T-helper 17 cell (primary cell): ENCODE measurements at places on chromosomes 16 and 17.

DNA sequence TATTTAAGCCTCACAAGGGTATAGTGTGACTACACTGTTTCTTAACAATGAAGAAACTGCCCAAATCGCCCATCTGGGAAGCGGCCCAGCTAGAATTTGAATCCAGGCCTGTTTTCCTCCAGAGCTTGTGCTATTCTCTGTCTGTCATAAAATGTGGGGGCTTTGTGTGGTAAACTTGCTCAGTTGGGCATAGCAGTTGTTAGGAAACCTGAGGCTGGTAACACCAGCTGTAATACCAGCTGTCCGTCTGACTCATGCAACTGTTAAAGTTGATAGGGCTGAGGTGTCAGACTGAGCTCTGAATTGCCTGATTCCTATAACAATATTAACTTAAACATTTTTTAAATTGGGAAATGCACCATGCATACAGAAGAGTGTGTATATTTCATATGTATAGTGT, 9.3 kb downstream of the NOD2 start:
- DNase-seq = no peak

DNA sequence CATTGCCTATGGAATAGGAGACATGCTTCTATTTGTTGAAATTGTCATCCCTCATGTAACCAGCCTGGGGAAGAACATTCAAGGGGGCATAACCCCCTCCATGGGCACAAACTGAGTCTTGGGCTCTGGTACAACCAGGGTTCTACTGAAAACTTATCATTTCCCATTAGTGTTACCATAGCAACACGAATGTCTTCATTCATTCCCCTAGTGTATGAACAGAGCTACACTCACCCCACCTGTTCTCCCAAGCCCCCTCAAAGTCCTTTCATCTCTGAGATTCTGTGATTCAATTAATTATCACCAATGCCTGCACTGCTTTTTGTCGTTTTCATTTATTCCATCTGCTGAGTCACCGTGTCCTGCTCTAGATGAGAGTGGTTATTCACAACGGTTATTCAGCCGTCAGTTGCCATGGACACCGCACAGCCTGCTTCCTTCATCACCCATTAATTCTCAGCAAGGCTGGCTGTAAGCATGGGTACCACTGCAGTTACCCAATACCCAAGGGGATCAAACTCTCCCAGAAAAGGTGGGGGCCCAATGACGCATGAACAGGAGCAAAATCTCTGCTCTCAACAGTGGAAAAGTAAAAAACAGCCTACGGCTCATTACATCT, 1.6 kb upstream of the GAST start:
- DNase-seq = no peak

GRCh38 chr16:21260870-21261791, 17.0 kb downstream of the CRYM start:
- DNase-seq = no peak

GRCh38 chr16:21222495-21223337, 10.8 kb upstream of the ANKS4B start:
- DNase-seq = no peak

GRCh38 chr16:56880176-56880575, 15.2 kb downstream of the SLC12A3 start:
- DNase-seq = no peak

GRCh38 chr16:77948835-77949234, 73.5 kb upstream of the CLEC3A start:
- DNase-seq = no peak

DNA sequence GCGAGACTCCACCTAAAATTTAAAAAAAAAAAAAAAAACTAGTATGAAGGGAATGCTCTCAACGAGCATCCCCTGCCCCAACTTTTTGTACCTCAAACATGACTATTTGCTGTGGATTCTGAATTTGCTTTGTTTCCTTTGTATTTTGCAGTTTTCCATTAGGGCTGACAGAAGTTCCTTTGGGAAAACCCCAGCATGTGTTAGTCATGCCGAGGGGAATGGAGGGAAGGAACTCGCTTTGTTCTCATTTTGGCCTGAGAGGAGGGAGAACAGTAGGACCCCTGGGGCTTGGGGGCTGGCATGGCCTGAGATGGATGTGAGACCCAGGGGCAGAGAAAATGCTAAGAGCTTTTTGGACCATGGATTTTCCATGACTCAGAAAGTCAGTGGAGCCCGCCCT, 20.5 kb downstream of the KRT9 start:
- no peak for DNase-seq

DNA sequence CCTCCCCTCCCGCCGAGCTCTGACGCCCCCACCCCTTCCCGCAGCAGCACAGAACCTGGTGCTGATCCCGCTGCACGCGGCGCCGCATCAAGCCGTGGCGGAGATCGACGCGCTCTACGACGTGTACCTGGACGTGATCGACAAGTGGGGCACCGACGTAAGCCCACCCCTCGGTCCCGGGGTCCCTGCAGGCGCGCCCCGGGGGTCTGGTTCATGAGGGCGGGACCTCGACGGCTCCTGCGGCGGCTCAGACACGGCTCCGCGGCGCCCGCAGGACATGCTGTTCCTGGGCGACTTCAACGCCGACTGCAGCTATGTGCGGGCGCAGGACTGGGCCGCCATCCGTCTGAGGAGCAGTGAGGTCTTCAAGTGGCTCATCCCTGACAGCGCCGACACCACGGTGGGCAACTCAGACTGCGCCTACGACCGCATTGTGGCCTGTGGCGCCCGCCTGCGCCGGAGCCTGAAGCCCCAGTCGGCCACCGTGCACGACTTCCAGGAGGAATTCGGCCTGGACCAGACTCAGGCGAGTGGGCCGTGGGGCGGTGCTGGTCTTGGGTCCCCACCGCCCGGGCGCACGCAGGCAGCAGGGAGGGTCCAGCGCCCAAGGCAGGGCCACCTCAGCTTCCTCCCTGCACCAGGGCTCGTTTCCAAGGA, 1.4 kb downstream of the DNASE1L2 start:
- DNase-seq = no peak

- no peak for DNase-seq
These were observed 219.6 kb upstream of the TNRC6C start for GRCh38 chr17:77738751-77739531.
